Heart left ventricle (tissue), 16 donors: ENCODE measurements at places on chromosomes 16 and 17.

GRCh38 chr16:31496670-31497069, 11.5 kb downstream of the RUSF1 start:
- DNase-seq = no peak

GRCh38 chr16:24070851-24071250, 185.3 kb upstream of the CACNG3 start:
- no peak for DNase-seq

DNA sequence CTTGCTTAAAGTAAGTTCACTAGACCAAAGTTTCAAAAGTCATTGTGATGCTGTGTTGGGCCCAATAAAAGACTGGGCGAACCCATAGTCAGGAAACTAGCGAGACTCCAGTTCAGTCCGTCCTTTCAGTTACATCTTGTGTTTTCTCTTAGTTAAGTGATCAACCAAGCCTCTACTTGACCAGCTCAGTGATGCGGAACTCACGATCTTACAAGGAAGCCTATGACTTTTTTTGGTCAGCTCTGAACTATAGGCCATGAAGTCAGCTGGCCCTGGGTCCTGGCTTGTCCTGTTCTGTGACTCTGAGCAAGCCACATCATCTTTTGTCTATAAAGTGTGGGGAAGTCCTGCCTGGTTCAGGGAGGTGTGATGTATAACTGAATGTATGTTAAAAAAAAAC, 21.7 kb upstream of the WSCD1 start:
- no peak for DNase-seq

DNA sequence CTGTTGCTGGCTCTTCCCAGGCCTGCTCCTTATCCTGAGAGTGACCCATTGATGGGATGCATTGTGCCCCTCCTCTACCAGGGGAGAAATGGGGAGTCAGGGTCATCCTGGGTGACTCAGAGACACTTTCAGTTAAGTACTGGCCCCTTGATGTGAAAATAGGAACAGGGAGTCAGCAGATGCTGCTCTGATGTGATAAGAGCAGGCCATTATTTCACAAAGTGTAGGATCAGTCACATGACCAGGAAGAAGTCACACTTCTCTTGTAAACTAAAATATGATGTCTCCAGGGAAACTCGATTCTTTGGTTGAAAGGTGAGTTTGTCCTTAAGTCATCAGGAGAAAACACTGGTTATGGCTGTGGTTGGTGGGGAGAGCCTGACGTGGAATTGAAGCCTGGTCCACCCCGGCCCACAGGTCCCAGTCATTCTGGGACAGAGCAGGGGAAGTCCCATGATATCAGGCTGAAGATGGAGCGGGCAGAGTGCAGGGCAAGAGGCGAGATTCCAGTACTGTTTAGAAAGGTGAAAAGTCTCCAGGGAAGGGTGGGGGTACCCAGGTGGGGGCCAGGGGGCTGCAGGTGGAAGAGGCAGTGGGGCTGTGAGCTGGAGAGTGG, 88.6 kb upstream of the NLRP1 start:
- no peak for DNase-seq

GRCh38 chr17:55632236-55632635, 90.4 kb downstream of the TMEM100 start:
- DNase-seq = no peak

- DNase-seq = no peak
Observed at GRCh38 chr16:3170440-3171180, 17.4 kb upstream of the OR1F1 start.

DNA sequence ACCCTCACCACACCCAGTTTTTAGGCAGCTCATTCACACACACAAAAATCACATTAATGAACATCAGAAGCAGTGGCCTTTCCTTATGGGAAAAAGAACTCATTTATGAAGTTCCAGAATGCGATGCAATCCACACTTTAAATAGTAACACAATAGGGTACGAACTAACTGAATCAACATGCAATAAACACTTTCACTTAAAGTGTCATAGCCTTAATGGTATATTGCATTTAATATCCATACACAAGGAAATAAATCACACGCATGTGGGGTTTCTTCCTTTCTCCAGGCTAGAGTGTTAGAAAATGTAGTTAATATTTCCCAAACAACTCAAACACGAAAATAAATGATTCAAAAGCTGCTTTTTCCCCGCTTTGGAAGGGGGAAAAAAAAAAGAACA, 19.7 kb downstream of the ADCY9 start:
- DNase-seq = no peak

- DNase-seq = peak; percentile 15
Observed at GRCh38 chr16:88381820-88382451, 823 bp upstream of the ZNF469 start.

GRCh38 chr17:55090079-55090492, 121.5 kb downstream of the STXBP4 start:
- no peak for DNase-seq

GRCh38 chr16:67169642-67170167, 633 bp upstream of the NOL3 start:
- DNase-seq = no peak

DNA sequence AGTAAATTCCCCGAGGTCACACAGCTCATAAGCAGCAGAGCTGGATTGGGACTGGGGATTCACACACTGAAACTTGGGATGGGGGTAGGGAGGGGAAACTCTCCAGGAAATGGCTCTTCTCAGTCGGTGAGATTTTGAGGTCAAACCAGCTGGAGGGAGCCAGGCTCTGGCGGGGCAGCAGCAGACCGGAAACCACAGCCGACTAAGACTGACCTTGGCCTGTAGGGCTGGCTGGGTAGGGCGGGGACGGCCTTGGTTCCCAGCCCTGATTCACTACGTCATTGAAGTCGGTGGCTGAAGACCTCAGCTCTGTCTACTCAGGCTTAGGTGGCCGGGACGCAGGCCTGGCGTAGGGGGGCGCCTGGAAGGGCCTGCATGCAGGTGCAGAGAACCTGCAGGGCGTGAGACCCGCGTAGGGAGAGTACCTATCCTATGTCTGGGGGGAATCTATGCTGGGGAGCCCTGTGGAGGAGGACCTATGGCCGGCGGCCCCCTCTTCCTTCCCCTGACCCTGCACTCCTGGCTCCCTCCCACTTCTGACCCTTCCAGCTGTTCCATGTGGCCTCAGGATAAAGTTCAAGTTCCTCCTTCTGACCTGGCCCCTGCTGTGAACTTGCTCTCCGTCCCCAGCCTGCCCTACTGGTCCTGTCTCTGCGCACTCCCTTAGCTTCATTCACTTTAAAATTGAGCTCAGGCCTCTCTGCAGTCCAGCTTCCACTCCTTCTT, 11.9 kb upstream of the SLC4A1 start:
- peak; percentile 87 for DNase-seq

DNA sequence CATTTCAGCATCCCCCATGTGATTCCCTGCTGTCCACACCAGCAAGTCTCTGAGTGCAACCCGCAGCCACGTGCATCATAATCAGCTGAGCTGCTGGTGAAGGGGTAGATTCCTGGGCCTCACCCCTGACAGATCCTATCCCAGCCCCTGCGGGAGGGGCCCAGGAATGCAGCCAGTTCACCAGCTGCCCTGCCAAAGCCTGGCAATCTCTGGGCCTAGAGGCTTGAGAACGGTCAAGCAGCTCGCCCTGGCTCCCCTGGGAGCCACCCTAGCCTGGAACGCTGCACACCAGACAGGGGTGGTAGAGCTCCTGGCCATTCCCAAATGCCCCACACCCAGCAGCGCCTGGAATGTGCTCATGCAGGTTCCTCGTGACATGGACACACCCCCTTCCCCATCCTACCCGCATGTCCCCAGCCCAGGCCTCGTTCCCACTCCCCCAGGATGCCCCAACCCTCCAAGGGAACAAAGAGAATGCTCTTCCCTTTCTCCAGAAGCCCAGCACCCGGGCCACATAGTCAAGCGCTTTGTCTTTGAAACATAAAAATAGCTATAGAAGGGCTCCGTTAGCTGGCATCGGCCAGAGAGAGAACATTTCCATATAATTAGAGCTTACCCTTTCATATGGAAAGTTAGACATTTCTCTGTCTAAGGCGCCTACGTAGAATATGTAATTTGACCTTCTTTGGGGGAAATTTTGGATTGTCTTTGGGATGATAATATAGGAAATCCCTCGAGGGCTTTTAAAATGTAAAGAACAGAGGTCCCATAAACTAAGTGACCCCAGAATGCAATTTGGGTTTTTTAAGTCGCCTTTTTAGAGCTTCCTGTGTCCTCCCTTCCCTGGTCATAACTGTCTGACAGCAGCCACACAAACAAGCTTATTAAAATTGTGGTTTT, 3.4 kb downstream of the CEP295NL start:
- peak; percentile 58 for DNase-seq

DNA sequence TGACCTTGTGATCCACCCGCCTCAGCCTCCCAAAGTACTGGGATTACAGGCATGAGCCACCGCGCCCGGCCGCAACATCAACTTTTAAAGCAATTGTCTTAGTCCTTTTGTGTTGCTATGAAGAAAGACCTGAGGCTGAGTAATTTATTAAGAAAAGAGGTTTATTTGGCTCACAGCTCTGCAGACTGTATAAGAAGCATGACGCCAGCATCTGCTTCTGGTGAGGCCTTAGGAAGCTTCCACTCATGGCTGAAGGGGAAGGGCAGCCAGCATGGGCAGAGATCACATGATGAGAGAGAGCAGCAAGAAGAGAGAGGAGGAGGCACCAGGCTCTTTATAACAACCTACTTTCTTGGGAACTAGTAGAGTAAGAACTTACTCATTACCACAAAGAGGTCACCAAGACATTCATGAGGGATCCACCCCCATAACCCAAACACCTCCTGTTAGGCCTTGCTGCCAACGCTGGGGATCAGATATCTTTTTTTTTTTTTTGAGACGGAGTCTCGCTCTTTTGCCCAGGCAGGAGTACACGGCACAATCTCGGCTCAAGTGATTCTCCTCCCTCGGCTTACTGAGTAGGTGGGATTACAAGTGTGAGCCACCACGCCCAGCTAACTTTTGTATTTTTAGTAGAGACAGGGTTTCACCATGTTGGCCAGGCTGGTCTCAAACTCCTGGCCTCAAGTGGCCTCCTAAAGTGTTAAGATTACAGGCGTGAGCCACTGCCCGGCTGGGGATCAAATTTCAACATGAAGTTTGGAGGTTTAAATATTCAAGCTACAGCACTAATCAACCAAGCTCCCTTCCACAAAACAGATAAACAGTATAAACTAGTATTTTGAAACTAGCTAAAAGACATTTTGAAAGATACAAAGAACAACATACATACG, 21.4 kb upstream of the GPT2 start:
- no peak for DNase-seq

DNA sequence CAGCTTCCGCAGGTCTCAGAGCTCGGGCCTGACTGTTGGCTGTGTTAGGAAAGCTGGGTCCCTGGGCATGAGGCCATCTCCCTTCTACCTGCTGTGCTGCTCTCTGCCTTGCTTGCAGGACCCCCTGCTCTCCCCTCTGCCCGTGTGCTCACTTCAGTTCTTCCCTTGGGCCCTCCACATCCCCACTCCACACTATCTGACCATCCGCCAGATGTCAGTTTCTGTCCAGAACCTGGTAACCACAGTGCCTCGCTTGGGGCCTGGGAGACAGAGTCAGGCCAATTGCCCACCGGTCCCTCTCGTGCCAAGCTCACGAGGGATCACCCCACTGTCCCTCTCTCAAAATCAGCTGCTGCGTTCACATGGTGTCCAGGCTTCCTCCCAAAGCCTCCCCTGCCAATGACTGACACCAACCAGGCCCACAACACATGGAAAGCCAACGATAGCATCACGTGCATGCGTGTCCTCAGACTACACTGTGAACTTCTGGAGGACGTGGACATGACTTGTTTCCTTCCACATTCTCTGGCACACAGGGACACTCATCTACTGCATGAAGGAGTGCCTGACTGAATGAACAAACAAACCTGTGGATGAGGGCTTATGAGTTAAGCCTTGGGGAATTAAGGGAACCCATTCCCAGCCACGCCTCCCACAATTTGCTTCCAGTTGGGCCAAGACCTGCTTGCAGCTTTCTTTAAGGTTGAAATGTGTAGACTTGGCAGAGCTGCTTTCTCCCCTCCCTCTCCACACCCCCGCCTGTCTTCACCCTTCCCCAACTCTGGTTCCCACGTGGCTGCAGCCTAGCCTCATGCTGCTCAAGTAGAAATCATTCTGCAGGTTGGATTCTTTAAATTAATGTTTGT, 72.5 kb upstream of the ZNF423 start:
- no peak for DNase-seq

- no peak for DNase-seq
Observed at GRCh38 chr16:53761962-53762703, 58.2 kb downstream of the FTO start.

GRCh38 chr16:58684001-58684353, 593 bp downstream of the SLC38A7 start:
- peak; percentile 19 for DNase-seq

DNA sequence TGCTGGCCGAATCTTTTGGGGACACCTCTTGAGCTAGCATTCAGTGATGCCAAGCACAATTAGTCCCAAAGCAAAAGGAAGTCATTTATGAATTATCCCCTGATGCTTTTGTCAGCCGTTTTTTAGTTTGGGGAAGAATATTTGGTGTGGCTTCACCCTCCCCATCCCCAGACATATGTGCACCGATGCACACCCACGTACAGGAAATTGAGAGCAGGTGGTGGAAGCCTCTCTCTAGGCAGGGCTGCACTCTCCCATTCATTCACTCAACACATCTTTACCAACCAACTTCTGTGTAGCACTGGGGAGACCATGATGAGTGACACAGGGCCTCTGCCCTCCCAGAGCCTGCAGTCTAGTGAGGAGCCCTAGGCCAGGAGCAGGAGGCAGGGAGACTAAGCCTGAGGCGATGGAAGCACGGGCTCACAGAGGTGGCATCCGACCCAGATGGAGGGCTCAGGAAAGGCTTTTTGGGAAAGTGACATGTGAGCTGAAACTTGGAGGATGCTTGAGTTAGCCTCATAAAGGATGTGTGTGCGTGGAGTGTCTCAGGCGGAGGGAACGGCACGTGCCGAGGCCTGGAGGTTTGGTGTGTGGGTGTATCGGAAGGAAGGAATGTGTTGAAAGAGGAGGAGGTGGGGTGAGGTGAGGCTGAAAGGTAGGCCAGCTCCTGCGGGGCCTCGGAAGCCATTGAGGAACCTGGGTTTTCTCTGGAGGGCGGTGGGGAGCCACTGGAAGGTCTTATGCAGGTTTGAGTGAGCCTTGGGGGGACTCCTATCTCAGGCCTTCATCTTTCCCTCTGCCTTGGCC, 43.8 kb downstream of the PSME3IP1 start:
- no peak for DNase-seq

DNA sequence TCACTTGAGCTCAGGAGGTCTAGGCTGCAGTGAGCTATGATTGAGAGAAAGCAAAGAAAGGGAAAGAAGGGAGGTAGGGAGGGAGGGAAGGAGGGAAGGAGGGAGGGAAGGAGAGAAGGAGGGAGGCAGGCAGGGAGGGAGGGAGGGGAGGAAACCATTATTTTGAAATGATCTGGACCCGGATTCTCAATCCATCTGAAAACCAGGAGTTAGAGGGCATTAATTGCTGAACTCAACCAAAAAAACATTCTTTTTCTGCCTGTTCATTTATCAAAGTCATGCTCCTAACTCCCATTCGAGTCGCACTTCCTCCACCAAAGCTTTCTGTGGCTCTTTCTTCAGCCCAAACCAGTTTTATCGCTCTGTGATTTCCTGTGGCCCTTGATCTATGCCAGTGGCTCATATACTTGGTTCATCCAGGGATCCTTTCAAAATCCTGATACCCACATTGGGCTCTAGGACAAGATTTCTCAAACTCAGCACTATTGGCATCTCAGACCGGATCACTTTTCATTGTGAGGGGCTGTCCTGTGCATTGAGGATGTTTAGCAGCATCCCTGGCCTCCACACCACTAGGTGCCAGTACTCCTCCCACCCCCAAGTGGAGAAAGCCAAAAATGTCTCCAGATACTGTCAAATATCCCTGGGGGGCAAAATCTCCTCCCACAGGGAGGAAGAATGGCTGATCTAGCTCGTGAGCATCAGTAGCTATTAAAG, 38.2 kb downstream of the CMTM4 start:
- DNase-seq = no peak

GRCh38 chr17:80104321-80104955, 3.1 kb downstream of the GAA start:
- DNase-seq = no peak
